IgD-negative memory B cell (primary cell): ENCODE measurements at places on chromosomes 12 and 14. TPM values are rescaled to one million over a fixed set of nuclear protein-coding genes. Genes with fewer than 3 reads are reported as not detected.

The OTX2 gene
- polyA plus RNA-seq: not detected

The SERPINA10 gene
- polyA plus RNA-seq: not detected

The PRB2 gene
- not detected for polyA plus RNA-seq

The NEUROD4 gene
- not detected for polyA plus RNA-seq

The GLT1D1 gene
- polyA plus RNA-seq: not detected

The LMNTD1 gene
- not detected for polyA plus RNA-seq

The POLR3B gene
- polyA plus RNA-seq: 3.3 TPM

The RNF212B gene
- polyA plus RNA-seq: not detected

The CELA1 gene
- polyA plus RNA-seq: 0.58 TPM

The SRRM4 gene
- polyA plus RNA-seq: not detected
